ENCODE measurements at places on chromosomes 4 and X. TPM values are rescaled to one million over a fixed set of nuclear protein-coding genes. Genes with fewer than 3 reads are reported as not detected.
A peak's percentile ranks its signal among the peaks of the same experiment; 100 is the strongest.

DNA sequence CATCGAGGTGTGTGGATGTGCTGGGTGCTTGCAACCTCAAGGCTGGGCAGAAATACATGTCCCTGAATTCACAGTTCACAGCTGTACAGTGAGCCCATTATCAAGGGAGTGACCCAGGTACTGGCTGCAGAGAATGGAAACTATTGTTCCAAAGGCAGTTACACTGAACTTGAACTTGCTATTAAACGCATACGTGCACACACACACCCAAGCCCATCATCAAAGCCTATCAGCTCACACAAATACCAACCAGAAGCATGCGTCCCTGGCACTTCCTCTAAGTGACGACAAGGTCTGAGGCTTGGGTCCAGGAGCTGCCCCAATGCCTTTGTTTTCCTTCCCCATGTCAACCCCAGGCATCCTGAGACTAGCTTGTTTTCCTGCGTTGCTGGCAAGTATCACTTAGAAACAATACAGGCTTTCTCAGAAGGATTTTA is 88.6 kb downstream of the IRF2 start:
- DNase-seq, result no peak

GRCh38 chrX:153934762-153935325 is at the start of gene NAA10:
NAA10 (minus strand) TSS chrX:153935037; CDS start chrX:153934904, 133 bp downstream.
- peak; percentile 76 for DNase-seq

NLGN3 gene
- 0.07 TPM for total RNA-seq

GRCh38 chr4:3219761-3220475 is 29.0 kb upstream of the MSANTD1 start:
- no peak for DNase-seq

- DNase-seq, result no peak
Measured at GRCh38 chr4:185634066-185634652, 98.9 kb upstream of the PDLIM3 start.

- DNase-seq, result no peak
Measured at GRCh38 chr4:173418639-173419038, 19.7 kb upstream of the SCRG1 start.
